ENCODE measurements at places on chromosomes 13 and 19.

GRCh38 chr19:6061376-6062130 is 48.7 kb downstream of the RFX2 start:
- DNase-seq: no peak

DNA sequence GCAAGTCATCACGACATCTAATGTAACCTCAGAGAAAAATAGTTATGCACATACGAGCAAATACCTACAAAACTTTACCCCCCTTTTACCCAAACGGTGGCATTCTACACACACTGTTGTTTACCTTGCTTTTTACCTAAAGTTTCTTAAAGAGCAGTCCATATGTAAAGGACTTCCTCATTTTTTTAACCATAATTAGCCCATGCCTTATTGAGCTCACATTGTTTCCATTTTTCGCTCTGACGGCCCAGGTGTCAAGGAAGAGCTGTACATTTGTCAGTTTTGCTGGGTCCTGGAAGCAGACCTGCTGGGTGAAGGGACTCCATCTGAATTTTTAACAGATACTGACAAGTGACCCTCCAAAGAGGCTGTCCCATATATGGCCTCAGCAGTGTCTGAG is 89.4 kb downstream of the STK24 start:
- peak; percentile 51 for DNase-seq

DNA sequence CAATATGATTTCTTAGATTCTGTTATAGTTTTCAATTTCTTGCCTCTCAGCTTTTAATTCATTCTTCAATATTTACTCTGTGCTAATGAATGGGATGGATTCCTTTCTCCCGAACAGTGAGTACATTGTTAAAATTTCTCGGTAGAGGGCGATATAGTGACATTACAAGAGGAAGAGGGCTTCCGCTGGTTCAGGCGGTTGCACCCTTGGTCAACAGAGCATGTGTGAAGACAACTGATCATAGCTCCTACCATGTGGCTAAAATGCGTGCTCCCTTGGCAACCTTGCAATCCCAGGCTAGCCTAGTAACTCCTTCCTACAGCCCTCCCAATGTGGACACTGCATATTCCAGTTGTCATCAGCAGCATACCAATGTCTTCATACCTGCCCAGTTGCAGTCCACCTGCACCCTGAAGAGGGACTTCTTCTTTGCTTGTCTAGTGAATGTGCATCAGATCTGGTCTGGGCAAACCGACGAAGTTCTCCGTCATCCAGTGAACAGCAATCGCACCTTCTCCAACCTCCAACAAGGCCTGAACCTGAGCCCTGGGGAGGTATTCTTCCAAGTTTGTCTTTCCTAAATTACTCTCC is 653.0 kb upstream of the GPC6 start:
- DNase-seq: no peak

GRCh38 chr19:28416245-28416644 is 796.7 kb downstream of the UQCRFS1 start:
- DNase-seq: no peak

- DNase-seq: no peak
Measured at GRCh38 chr13:33927315-33927714, 109.4 kb downstream of the RFC3 start.

DNA sequence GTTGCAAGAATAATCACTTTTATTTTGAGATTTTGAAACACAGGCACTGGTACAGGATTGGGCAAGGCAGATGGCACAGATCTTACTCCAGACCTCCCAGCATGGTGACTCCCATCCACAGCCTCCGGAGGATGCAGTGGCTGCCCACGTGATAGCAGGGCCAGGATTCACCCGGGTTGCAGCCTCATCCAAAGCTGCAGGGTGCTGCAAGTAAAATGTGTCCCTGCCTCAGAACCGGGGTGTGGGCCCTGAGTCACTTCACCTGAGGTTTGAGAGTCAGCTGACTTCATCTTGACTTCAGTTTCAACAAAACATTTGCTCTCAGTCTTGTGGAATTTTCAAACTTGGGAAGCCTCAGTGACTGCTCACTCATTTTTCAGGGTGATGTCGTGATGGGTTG is 201.9 kb downstream of the FGF9 start:
- no peak for DNase-seq

GRCh38 chr13:48302871-48303358 is 636 bp upstream of the RB1 start:
- no peak for DNase-seq

DNA sequence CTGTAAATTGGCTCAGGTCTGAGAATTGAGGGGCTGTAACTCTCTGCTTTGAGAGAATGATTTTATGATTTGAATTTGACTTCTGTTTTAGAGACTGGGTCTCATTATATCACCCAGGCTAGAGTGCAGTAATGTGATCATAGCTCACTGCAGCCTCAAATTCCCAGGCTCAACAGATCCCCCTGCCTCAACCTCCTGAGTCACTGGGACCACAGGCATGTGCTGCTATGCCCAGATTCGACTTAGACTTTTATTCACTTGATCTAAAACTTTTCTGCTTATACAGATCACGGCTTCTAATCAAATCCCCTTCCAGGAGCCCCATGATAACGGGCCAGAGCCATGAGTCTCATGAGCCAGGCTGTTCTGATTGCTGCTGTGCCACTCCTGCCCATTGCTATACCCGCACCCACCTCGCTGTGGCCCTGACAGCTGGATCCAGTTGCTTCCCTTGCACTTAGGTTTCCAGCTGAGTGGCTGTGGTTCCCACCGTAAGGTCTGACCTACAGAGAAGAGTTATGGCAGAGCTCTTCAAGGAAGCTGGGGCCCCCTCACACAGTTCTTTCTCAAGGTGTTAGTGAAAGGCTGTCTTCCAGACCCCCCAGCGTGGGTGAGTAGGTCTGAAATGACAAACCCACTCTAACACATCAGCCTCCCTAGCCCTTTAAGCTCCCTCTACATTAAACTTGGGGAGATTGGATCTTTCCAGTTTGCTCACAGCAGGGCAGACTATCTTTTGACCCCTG is 251.2 kb upstream of the SGCG start:
- DNase-seq: no peak

DNA sequence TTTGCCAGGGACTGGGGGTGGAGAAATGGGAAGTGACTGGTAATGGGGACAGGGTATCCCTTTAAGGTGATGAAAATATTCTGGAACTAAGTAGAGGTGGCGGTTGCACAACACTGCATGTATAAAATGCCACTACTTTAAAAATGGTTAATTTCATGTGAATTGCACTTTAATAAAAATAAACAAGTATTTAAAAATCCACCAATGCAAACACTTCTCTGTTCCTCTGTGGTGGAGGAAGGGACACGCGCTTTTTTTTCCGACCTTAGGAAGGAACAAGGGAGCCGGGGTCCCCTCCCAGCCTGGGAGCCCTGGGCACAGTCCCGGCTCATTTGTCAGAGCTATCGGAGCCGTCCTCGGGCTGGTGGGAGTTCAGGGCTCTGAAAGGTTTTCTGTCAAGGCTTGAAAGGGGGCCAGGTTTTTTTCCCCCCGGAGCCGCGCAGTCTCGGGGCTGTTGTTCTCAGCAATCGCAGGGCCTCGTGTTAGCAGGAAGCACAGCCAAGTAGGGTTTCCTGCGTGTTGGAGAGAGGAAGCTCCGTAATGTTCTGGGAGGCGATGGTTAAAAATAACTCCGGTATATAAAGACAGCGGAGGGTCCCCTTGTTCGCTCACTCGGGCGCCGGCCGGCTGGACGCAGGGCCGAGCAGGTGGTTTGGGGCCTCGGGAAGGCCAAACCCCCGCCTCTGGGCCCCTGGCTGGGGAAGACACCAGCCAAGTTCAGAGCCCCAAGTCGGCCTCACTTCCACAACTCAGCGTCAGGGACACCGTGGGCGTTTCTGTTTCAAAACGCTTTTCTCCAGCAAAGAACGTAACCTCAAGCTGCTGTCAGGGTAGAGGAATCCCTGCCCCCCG is 41.2 kb upstream of the KLF2 start:
- DNase-seq: peak; percentile 90

All from common myeloid progenitor, CD34-positive (primary cell).